ENCODE measurements at places on chromosomes 3 and 15. TPM values are rescaled to one million over a fixed set of nuclear protein-coding genes. Genes with fewer than 3 reads are reported as not detected.

GRCh38 chr3:44939581-44940036 is 36.4 kb downstream of the ZDHHC3 start:
- DNase-seq = no peak
- no peaks in the 10 kb centered on the region for H3K4me1 ChIP-seq
- no peak overlapping the region for H3K27ac ChIP-seq
- H3K36me3 ChIP-seq = peaks cover 60% of the 10 kb centered on the region
- H3K4me3 ChIP-seq = no peak overlapping the region

- no peak overlapping the region for H3K4me3 ChIP-seq
- H3K27ac ChIP-seq = no peak overlapping the region
- no peaks in the 10 kb centered on the region for H3K27me3 ChIP-seq
- no peaks in the 10 kb centered on the region for H3K36me3 ChIP-seq
- no peaks in the 10 kb centered on the region for H3K4me1 ChIP-seq
Measured at GRCh38 chr3:83625261-83625660, 1333.5 kb upstream of the CADM2 start.

- no peaks in the 10 kb centered on the region for H3K27me3 ChIP-seq
- no peaks in the 10 kb centered on the region for H3K36me3 ChIP-seq
- no peak for DNase-seq
- H3K4me3 ChIP-seq = no peak overlapping the region
- no peak overlapping the region for H3K27ac ChIP-seq
Measured at GRCh38 chr15:100101426-100102089, 240.2 kb downstream of the ADAMTS17 start.

DNA sequence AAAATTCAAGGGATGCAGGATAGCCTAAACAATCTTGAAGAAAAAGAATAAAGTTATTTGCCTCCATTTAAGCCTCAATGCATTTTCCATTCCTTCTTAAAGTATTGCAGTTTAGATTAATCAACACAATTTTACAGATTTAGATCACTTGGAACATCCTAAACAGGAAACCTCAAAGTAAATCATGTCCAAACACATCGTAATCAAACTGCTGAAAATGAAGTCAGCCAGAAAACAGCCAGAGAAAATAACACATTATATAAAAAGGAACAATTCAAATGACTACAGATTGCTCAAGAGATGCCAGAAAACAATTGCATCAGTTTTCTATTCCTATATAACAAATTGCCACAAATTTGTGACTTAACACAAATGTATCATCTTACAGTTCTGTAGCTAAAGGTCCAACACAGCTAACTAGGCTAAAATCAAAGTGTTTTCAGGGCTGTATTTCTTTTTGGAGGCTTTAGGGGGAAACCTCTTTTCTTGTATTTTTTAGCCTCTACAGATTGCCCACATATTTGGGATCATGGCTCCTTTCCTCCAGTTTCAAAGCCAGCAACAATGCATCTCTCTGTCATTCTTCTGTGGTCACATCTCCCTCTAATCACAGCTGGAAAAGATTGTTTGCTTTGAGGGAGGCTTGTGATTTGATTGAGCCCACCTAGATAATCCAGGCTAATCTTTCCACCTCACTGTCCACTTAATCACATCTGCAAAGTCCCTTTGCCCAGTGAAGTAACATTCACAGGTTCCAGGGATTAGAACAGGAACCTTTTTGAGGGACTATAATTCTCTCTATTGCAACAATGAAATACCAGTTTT is 543.3 kb upstream of the UBE2E2 start:
- no peaks in the 10 kb centered on the region for H3K27me3 ChIP-seq
- H3K36me3 ChIP-seq = no peaks in the 10 kb centered on the region
- H3K4me1 ChIP-seq = no peaks in the 10 kb centered on the region
- no peak overlapping the region for H3K4me3 ChIP-seq
- H3K27ac ChIP-seq = no peak overlapping the region
- DNase-seq = no peak

DNA sequence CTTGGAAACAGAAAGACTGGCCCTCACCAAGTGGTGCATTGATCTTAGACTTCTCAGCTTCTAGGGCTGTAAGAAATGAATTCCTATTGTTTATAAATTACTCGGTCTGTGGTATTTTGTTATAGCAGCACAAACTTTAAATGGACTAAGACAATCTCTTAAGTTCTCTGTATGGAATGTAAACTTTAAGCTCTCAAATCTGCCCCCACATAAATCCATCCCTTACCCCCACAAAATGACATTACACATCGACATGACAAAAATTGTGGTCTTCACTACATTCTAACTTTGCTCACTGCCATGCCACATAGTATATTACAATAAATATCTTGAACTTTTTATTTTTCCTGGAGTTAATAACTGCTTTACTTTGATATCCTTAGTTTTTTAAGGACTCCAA is 121.3 kb downstream of the MYLK start:
- DNase-seq = no peak
- no peak overlapping the region for H3K27ac ChIP-seq
- no peaks in the 10 kb centered on the region for H3K27me3 ChIP-seq
- H3K36me3 ChIP-seq = no peaks in the 10 kb centered on the region
- H3K4me1 ChIP-seq = peaks cover 6% of the 10 kb centered on the region

- peak overlapping the region; percentile 91 for H3K4me3 ChIP-seq
- peak overlapping the region; percentile 77 for H3K27ac ChIP-seq
Measured at GRCh38 chr3:51670053-51670822, 814 bp upstream of the TEX264 start.

GRCh38 chr15:34810443-34811129 is 15.2 kb upstream of the ACTC1 start:
- H3K36me3 ChIP-seq = no peaks in the 10 kb centered on the region
- H3K4me3 ChIP-seq = no peak overlapping the region
- DNase-seq = no peak
- peaks cover 4% of the 10 kb centered on the region for H3K27me3 ChIP-seq

DNA sequence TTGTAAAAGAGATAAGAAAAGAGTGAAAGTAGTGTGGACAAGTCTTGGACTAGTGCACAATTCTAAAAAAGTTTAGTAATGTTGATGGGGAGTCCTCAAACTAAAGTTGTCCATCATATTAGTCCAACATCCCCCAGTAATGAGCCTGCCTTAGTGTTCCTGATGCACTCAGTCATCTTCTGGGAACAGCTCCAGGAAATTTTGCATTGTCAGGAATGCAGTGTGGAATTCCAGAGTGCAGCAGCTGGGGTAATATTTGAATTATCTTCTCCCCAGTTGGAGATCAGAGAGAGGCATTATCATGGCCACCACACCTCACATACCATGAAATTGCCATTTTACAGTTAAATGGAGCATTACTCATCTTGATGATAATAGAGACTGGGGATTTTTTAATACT is 528.8 kb upstream of the NAALADL2 start:
- no peaks in the 10 kb centered on the region for H3K27me3 ChIP-seq
- no peak for DNase-seq
- H3K4me3 ChIP-seq = no peak overlapping the region
- H3K36me3 ChIP-seq = no peaks in the 10 kb centered on the region

- DNase-seq = no peak
- H3K27ac ChIP-seq = no peak overlapping the region
- no peaks in the 10 kb centered on the region for H3K36me3 ChIP-seq
- no peaks in the 10 kb centered on the region for H3K27me3 ChIP-seq
- H3K4me1 ChIP-seq = peaks cover 6% of the 10 kb centered on the region
Measured at GRCh38 chr3:126540342-126540849, 16.4 kb downstream of the CHST13 start.

- no peak overlapping the region for H3K4me3 ChIP-seq
- no peaks in the 10 kb centered on the region for H3K27me3 ChIP-seq
- no peak overlapping the region for H3K27ac ChIP-seq
- DNase-seq = no peak
Measured at GRCh38 chr3:112799946-112800345, 46.7 kb downstream of the CD200R1L start.

DNA sequence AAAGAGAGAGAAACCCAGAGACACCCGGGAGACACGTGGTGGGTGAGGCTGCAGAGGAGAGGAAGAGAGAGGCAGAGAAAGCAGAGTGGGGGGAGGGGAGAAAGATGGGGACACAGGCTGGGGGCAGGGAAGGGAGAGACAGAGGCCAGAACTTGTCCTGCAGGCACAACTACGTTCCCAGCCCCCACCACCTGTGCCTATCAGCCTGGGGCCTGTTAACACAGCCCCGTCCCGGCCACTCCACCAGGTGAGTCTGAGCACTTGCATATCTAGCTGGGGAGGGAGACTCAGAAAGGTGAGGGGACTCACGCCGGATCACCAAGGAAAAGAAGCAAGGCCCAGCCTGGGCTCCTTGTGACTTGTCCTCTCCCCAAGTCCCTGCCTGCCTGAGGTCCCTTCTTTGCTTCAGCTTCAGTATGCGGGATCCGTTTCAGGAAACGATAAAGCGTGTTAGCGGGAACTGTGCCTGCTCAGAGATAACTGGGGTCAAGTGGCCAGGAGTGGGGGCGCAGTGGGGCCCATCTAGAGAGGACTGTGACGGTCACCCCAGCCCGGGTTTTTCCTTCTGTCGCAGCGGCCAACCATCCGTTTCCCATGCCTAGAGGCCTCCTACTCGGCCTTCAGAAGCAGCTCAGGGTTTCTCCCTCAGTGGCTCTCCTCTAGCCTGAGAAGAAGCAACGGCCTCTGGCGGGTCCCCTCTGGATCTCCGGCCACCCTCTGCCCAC is 10.3 kb downstream of the LINGO1 start:
- H3K27ac ChIP-seq = no peak overlapping the region
- no peak overlapping the region for H3K4me3 ChIP-seq
- no peaks in the 10 kb centered on the region for H3K27me3 ChIP-seq
- no peaks in the 10 kb centered on the region for H3K4me1 ChIP-seq
- no peak for DNase-seq

GRCh38 chr3:81375921-81376320 is 385.5 kb downstream of the GBE1 start:
- H3K4me3 ChIP-seq = no peak overlapping the region
- H3K4me1 ChIP-seq = no peaks in the 10 kb centered on the region
- no peaks in the 10 kb centered on the region for H3K27me3 ChIP-seq
- no peak overlapping the region for H3K27ac ChIP-seq
- no peaks in the 10 kb centered on the region for H3K36me3 ChIP-seq
- no peak for DNase-seq

DNA sequence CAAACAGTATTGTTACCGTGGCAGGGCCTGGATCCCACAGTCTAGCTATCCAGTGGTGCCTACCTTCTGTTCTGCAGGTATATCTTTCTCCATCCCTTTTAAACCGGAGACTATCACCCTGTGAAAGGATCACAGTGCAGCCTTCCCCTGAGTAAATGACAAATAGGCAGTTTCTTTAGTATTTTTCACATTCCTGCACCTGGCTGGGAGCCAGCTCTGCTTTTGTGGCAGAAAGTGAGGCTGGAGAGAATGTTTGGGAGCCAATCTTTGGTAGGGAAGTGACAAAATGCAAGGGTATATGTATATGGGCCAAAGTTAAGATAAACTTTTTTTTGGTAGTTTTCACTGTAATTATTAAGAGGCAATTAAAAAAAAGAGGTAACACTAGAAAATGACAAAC is 54.8 kb downstream of the ARHGEF26 start:
- DNase-seq = no peak
- H3K4me1 ChIP-seq = no peaks in the 10 kb centered on the region
- H3K4me3 ChIP-seq = no peak overlapping the region
- H3K27me3 ChIP-seq = no peaks in the 10 kb centered on the region

- no peaks in the 10 kb centered on the region for H3K36me3 ChIP-seq
- no peaks in the 10 kb centered on the region for H3K4me1 ChIP-seq
- no peak overlapping the region for H3K27ac ChIP-seq
- DNase-seq = no peak
Measured at GRCh38 chr3:110413266-110413665, 658.4 kb upstream of the NECTIN3 start.

GRCh38 chr3:188712248-188712924 is 459.4 kb upstream of the TPRG1 start:
- H3K36me3 ChIP-seq = no peaks in the 10 kb centered on the region
- H3K4me1 ChIP-seq = peaks cover 9% of the 10 kb centered on the region
- no peak overlapping the region for H3K4me3 ChIP-seq
- DNase-seq = peak; percentile 36
- no peaks in the 10 kb centered on the region for H3K27me3 ChIP-seq

DNA sequence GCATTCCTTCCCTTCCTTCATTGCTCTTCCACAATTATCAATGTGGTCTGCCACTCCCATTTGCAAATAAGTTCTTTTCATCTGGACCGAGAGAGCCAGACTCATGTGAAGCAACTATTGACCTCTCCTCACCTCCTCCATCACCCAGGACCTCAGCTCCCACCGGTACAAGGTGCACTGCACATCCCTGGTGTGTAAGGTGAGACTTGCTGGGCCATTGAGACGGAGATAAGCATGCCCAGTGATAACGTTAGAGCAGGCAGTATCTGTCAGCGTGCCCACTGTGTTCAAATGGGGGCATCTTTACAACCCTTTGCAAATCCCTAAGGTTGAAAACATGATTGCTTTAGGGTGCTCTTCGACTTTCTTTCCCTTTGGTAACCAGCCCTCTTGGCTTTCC is 154.8 kb downstream of the ADAMTS17 start:
- DNase-seq = no peak
- H3K36me3 ChIP-seq = no peaks in the 10 kb centered on the region
- no peak overlapping the region for H3K4me3 ChIP-seq
- H3K27ac ChIP-seq = no peak overlapping the region

DNA sequence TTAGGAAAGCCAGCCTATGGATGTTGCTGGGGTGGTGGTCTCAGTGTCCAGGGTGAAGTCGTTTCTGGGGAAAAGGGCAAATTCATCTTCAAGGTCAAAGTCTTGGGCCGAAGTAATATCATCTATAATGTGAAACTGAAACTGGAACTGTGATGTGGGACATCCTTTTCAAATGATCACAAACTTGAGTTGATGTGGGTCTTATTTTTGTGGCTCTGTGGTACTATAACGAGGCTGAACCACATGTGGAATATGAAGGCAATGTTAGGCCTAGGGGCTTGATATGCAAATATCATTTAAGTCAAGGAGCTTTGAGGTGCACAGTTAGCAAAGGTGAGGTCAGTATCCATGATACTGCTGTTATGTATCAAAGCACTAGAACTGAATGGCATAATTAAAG is 1.5 kb upstream of the CD200R1L start:
- no peak overlapping the region for H3K4me3 ChIP-seq
- H3K36me3 ChIP-seq = no peaks in the 10 kb centered on the region
- H3K4me1 ChIP-seq = peaks cover 26% of the 10 kb centered on the region
- no peak overlapping the region for H3K27ac ChIP-seq

- H3K27me3 ChIP-seq = no peaks in the 10 kb centered on the region
- H3K27ac ChIP-seq = no peak overlapping the region
- peaks cover 13% of the 10 kb centered on the region for H3K4me1 ChIP-seq
- no peak overlapping the region for H3K4me3 ChIP-seq
- H3K36me3 ChIP-seq = no peaks in the 10 kb centered on the region
Measured at GRCh38 chr15:38130740-38131498, 121.7 kb upstream of the SPRED1 start.

The EBLN2 gene
- 6.6 TPM for polyA plus RNA-seq

The PCOLCE2 gene
- not detected for polyA plus RNA-seq

The AQP9 gene
- polyA plus RNA-seq = 0.17 TPM

The CKMT1B gene
- polyA plus RNA-seq = not detected

The LHFPL4 gene
- not detected for polyA plus RNA-seq

The DAZL gene
- polyA plus RNA-seq = 1.2 TPM

The ACKR2 gene
- 0.31 TPM for polyA plus RNA-seq

The HRG gene
- not detected for polyA plus RNA-seq

The CCDC14 gene
- polyA plus RNA-seq = 54.2 TPM
